NCI-H1930 (cell line): ENCODE measurements at places on chromosomes 5 and 9.

- no peak for DNase-seq
Measured at GRCh38 chr5:154273028-154273617, 82.6 kb downstream of the GALNT10 start.

DNA sequence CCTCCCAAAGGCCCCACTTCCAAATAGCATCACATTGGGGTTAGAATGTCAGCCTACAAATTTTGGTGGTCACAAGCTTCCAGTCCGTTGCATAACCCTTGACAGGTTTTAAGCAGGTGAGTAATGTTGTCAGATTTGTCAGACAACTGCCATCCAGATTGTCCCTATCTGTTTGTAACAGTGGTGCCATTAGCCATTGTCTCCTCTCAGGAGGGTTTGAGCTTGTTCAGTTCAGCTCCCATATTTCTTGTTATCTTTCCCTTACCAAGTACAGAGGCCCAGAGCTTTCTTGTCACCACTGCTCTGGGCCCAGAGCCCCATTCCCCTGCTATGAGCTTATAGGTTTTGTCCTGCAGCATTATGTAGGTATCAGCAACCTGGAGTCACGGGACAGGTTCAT lies 14.8 kb upstream of the GSN start:
- DNase-seq = no peak

GRCh38 chr9:120310035-120310434 lies 269.9 kb downstream of the CDK5RAP2 start:
- no peak for DNase-seq

DNA sequence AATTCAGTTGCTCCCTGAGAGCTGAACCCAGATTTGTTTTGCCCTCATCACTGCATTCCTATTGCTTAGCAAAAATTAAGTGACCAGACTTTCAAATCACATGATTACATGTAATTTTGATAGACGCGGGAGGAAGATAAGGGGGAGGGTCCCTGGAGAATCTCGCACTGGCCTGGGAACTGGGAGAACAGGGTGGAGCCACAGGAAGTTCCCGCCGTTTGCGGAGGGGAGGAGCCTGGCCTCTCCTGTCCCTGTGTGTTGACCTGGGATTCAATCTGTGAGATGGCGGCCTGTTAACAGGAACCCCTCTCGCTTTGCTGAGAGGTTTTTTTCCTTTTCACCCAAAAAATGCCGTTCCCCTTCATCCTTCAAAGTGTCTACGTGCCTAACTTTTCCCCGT lies 142.9 kb upstream of the OR13F1 start:
- no peak for DNase-seq

GRCh38 chr5:148446611-148447010 lies 62.9 kb downstream of the FBXO38 start:
- DNase-seq = no peak

- DNase-seq = no peak
Measured at GRCh38 chr5:69335341-69335935, 2.8 kb upstream of the CCDC125 start.

- DNase-seq = no peak
Measured at GRCh38 chr5:157620776-157621175, 31.5 kb downstream of the SOX30 start.

- DNase-seq = no peak
Measured at GRCh38 chr5:151475388-151475787, 28.0 kb downstream of the SLC36A1 start.
